ENCODE measurements at places on chromosomes 2 and 18. TPM values are rescaled to one million over a fixed set of nuclear protein-coding genes. Genes with fewer than 3 reads are reported as not detected.
A peak's percentile ranks its signal among the peaks of the same experiment; 100 is the strongest.

GRCh38 chr2:120298173-120298835 is 45.7 kb downstream of the RALB start:
- no peaks in the 10 kb centered on the region for H3K4me1 ChIP-seq
- H3K4me3 ChIP-seq, result no peak overlapping the region
- H3K27me3 ChIP-seq, result no peaks in the 10 kb centered on the region
- H3K36me3 ChIP-seq, result peaks cover 11% of the 10 kb centered on the region
- DNase-seq, result no peak
- H3K27ac ChIP-seq, result no peak overlapping the region

Gene DCTN1
- total RNA-seq, result 120 TPM

Gene PLGLB1
- not detected for total RNA-seq

DNA sequence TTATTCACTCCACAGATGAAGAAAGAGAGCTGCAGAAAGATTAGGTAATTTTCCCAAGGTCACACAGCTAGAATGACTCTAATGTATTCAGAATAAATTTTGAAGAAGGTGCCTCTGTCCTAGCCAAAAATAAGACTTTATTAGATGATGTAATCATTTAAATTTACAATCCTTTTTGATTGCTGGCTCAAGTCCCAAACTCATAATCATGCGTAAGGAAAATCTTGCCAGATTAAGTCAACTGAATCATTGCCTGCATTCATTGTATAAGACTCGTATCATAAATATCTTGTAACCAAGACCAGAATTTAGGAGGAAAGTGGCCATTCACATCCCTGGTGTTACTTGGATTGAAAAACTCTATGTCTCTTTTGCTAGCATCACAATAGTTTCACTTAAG is 53.1 kb upstream of the STK39 start:
- no peak overlapping the region for H3K27ac ChIP-seq
- H3K4me3 ChIP-seq, result no peak overlapping the region
- no peaks in the 10 kb centered on the region for H3K36me3 ChIP-seq
- H3K4me1 ChIP-seq, result no peaks in the 10 kb centered on the region

GRCh38 chr2:28172114-28172898 is 220.4 kb upstream of the FOSL2 start:
- H3K27me3 ChIP-seq, result no peaks in the 10 kb centered on the region
- H3K4me1 ChIP-seq, result no peaks in the 10 kb centered on the region
- no peak overlapping the region for H3K4me3 ChIP-seq
- no peak overlapping the region for H3K27ac ChIP-seq
- no peaks in the 10 kb centered on the region for H3K36me3 ChIP-seq
- no peak for DNase-seq

- H3K4me3 ChIP-seq, result peak overlapping the region; percentile 80
- H3K36me3 ChIP-seq, result no peaks in the 10 kb centered on the region
- H3K27ac ChIP-seq, result peak overlapping the region; percentile 95
- peaks cover 56% of the 10 kb centered on the region for H3K4me1 ChIP-seq
Observed at GRCh38 chr2:169828141-169828811, 1.0 kb downstream of the UBR3 start.

All from adrenal gland (tissue), 19 donors.